ENCODE measurements at places on chromosomes 5 and 9.

DNA sequence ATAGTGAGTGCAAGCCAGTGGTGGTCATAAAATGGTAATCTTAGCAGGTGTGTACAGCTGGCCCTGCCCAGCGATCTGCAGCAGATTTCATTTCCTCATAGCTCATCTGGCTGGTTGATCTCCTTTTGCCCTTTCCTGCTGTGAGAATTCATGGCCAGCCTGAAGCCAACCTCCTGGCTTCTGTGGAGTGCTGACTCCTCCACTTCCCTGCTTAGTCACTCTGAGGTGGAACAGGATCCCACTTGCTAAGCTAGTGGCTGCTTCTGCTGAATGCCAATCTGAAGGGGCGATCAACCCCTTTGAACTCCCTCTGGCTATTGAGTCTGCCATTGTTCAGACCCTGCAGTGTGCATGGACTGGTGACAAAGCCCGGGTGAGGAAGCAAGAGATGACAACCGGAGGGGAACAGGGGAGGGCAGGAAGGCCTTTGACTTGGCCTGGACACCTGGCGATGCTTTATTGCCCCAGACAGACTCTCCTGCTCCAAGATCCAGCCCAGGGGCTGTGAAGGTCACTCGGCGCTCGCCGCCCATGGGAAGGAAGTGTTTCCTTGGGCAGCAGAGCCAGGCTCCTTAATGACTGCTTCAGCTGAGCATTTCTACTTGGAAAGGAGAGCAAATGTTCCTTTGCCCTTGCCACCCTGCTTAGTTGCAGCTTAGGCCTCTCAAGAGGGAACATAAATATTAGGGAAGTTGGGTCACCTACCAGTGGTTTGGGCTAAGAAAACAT, 341.1 kb downstream of the ZSWIM6 start:
- DNase-seq, result peak; percentile 50

GRCh38 chr5:92991581-92992067, 589.4 kb downstream of the NR2F1-AS1 start:
- DNase-seq, result no peak

DNA sequence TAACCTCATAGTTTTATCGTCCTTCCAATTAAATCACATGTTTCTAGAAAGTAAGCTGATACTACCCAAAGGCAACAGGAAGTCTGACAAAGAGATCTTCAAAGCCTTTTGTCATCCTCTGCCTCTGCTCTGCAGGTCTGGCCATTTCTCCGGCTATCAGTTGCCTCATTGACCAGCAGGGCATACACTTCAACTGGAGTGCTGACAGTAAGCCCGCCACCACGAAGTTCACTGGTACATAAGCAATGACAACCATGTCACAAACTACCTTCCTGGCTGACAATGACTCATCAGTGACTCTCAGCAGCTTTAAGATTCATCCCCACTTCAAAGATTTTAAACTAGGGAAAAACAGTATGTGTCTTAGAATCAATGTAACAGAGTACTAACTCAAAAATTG, 20.6 kb downstream of the SPTLC1 start:
- DNase-seq, result no peak

- DNase-seq, result no peak
Measured at GRCh38 chr9:128972956-128973355, 25.5 kb downstream of the NUP188 start.

DNA sequence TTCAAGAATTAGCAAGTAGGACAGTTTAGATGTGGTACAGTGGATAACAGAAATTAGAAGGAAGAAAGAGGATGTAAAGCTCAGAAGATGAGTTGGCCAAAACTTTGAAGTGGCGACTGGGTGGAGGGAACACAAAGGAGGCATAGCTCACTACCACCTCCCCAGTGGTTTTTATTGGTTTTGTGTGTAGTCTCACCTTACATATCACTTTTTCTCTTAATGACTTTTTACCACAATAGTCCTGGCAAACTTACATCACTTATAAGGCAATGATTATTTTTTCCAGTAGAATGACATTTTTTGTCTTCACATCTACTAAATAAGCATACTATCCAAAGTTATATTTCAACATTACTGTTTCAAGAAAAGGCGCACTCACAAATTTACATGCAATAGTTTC, 49.2 kb upstream of the FBN2 start:
- DNase-seq, result no peak

GRCh38 chr9:81557452-81558090, 131.8 kb downstream of the TLE1 start:
- DNase-seq, result no peak

GRCh38 chr9:135887585-135888050, 19.7 kb downstream of the CAMSAP1 start:
- peak; percentile 39 for DNase-seq

GRCh38 chr5:55143624-55144023, 16.3 kb upstream of the GPX8 start:
- no peak for DNase-seq

GRCh38 chr9:33698267-33698666, 97.1 kb upstream of the PRSS3 start:
- DNase-seq, result no peak

- no peak for DNase-seq
Measured at GRCh38 chr9:120463765-120464164, 116.2 kb downstream of the CDK5RAP2 start.

DNA sequence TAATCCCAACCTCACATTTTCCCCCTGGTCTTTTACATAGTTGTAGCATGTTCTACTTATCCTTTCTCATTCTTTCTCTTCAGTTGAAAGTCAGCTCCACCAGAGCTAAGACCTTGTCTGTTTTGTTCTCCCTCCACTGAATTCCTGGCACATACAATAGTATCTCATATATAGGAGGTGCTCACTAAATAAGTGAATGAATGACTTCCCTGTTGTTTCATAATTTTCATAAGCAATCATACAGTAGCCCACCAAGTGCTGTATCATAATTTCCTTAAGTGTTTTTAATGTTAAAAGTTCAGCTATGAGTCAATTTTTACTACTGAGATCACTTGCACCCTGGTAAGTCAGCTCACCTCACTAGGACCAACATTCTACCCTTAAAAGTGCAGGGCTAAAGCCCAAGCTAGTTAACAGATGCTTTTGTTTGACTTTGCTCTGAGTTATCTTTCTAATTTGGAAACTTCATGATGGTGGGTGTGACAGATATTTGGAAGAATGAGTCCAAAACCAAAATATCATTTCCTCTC, 27.6 kb downstream of the TMEM245 start:
- no peak for DNase-seq

DNA sequence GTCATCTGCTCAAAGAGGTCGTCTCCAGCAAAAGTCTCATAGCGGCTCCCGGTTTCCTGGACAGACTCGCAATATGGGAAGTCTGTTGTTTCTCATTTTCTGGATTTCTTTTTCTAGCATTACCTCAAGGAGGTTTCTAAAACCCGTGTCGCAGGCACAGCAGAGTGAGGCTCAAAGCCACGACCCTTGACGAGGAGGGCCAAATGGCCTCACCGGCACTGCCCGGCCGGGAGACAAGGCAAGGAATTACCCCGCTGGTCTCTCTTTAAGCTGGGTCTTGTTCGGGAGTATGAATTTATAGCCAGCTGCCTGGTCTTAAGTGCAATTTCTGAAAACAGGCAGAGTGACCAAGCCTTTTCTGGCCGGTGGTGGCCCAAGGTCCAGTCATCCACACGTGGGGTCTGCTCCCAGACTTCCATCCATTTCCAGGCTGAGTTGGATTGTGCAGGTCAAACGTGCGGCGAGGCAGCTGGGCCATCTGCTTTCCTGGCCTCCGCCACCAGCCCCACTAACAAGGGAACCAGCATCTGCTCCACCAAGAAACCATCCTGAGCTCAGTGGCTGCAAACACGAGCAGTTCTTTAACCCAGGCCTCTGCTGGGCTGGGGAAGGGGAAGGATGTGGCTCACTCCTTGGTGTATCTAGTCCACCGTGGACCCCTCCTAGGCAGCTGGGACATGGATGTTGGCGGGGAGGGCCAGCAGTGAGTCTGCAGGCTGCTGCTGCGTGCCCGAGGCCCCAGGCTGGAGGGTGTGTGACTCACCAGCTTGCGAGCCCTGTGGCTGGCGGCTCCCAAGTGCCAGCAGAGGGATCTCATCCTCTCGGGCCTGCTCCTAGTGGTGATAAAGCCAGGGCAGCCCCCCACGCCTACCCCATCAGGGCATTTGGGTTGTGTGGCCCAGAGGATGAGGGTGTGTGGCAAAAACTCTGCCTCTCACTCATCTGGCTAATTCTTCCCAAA, 55.6 kb upstream of the COL5A1 start:
- peak; percentile 59 for DNase-seq

- peak; percentile 18 for DNase-seq
Measured at GRCh38 chr5:93800988-93801811, 59.8 kb upstream of the POU5F2 start.

GRCh38 chr5:87389296-87390034, 23.3 kb downstream of the CCNH start:
- no peak for DNase-seq

DNA sequence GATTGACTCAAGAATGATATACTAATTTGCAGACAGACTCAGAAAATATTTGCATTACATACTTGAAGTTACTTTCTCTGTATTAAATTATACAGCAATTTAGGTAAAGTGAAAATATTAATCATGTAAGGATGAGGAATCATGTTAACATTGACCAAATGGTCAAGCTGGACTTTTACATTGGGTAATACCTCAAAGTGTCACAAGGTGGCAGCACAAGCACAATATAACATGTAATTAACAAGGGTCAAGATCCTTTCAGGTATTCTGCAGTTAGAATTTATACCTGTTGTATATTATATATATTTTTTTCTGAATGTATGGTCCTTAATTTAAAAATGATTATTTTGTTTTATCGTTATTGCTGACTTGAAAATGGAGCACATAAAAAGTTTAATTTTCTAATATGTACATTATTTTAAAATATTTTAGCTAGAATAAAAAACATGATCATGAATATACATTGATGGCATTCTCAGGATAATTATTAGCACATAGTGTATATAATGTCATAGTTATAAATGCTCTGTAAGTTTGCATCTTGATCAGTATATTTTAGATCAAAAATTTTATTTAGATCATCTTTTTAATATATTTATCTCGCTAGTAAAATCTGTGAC, 8.6 kb downstream of the HAPLN1 start:
- DNase-seq, result no peak

- no peak for DNase-seq
Measured at GRCh38 chr9:116953271-116953670, 266.2 kb downstream of the TRIM32 start.

GRCh38 chr9:101450931-101451330, 15.4 kb upstream of the ALDOB start:
- no peak for DNase-seq

DNA sequence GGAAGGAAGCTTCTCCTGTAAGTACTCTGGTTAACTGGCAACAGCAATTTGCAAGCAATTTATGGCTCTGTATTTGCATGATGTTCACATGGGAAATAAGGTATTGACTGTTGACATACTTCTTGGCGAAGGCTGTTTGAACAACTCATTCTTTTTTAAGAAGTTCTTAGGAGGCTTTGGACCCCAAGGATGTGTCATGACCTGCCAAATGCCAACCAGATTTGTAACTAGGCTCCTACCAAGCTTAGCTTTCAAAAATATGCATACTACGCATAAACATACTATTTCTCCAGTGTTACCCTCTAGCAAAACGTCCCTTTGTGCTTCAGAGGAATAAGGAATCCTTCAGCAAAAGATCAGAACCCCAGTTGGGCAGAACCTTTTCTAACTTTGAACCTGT, 165.2 kb upstream of the MSX2 start:
- no peak for DNase-seq

- no peak for DNase-seq
Measured at GRCh38 chr9:110261632-110262031, 5.3 kb upstream of the TXN start.

GRCh38 chr9:133823189-133824105, 85.3 kb upstream of the SARDH start:
- DNase-seq, result no peak

DNA sequence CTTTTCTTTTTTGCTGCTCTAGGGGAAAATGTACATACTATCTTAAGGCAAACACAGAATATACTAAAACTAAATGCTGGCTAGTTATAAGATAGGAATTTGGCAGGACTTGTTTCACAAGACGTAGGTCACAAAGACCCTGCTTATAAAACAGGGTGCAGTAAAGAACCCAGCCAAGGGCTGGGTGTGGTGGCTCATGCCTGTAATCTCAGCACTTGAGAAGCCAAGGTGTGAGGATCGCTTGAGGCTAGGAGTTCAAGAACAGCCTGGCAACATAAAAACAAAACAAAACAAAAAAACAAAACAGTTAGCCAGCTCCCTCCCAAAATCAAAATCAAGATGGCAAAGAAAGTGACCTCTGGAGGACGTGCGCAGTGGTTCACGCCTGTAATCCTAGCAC, 49.5 kb upstream of the DENND4C start:
- no peak for DNase-seq

- DNase-seq, result no peak
Measured at GRCh38 chr9:6133346-6134063, 82.1 kb upstream of the IL33 start.

GRCh38 chr5:34978681-34979080, 49.3 kb downstream of the DNAJC21 start:
- DNase-seq, result no peak

- DNase-seq, result peak; percentile 89
Measured at GRCh38 chr5:150377964-150378694, 20.6 kb downstream of the TCOF1 start.

- no peak for DNase-seq
Measured at GRCh38 chr9:112913326-112913725, 22.6 kb upstream of the SLC46A2 start.

DNA sequence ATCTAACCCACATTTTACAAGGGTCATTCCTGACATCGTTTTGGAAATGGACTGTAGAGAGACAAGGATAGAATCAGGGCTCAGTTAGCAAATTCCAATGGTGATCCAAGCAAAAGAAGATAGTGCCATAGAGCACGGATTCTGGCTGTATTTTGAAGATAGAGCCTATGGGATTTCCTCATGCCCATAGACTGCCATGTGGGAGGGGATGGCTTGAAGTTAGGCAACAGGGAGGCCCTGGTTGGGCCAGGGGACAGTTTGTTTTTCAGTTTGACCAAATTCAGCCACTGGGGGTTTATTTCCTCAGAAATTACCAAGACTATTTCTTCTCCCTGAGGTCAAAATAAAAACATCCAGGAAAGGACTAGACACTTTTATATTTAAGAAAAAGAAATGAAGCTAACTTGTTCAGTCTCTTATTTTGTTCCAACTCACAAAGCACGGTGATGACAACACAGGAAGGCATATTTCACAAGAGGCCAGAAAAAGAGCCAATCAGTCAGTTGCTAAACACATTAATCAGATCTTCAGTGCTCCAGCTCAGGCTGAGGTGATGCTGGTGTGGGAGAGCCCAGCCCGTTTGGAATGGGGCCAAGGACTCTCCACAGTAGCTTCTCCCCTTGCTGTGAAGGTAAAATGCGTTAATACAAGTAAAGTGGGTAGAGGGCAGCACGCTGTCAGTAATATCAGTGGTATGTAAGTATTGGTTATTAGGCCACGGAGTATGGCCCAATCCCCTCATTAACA, 4.4 kb upstream of the DCTN4 start:
- no peak for DNase-seq

- DNase-seq, result no peak
Measured at GRCh38 chr9:98356953-98357690, 101.7 kb upstream of the TBC1D2 start.

- no peak for DNase-seq
Measured at GRCh38 chr5:127988146-127988760, 95.3 kb upstream of the SLC12A2 start.

Data from ELF-1 (cell line).